ENCODE measurements at places on chromosomes 12 and 14. TPM values are rescaled to one million over a fixed set of nuclear protein-coding genes. Genes with fewer than 3 reads are reported as not detected.

Gene VRK1
- total RNA-seq = 78.1 TPM

Gene RND1
- total RNA-seq = 2.7 TPM

Gene P2RX2
- total RNA-seq = not detected

Gene MYF6
- total RNA-seq = not detected

Gene KRT83
- total RNA-seq = not detected

Gene ANHX
- total RNA-seq = not detected

Gene ANAPC7
- 55.3 TPM for total RNA-seq

Gene SLC39A5
- 0.87 TPM for total RNA-seq

Gene ARG2
- total RNA-seq = 13.6 TPM

Gene EFS
- total RNA-seq = not detected

Gene KLRC2
- 23.4 TPM for total RNA-seq

- no peak for DNase-seq
Observed at GRCh38 chr14:30610787-30611343, 11.3 kb upstream of the SCFD1 start.

- no peak for DNase-seq
Observed at GRCh38 chr12:122087431-122088178, 9.0 kb downstream of the MLXIP start.

DNA sequence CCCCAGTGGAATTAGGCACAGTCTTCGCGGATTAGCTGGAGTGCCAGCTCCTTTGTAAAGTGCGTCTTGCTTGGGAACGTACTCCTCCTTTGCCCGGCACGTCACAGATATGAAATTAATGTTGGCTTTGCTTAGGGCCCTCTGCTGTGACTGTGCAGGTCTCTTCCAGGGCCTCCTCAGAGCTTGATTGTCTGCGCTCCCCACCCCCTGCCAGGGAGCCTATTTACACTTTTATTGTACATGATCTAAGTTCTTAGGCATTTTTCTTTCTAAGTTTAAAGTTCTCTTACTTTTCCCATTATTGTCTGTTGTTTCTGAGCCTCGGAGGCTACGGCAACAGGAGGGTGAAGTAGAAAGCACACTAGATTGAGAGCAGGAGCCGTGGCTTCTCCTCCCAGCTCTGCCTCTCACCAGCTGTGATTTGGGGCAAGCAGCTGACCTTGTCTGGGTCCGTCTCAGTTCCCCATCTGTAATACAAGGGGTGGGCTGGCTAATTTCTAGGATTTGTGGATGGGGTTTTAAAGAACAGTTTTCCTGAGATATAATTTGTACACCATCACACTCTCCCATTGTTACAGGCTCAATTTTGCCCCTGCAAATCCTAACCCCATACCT lies 81.8 kb downstream of the TSPAN9 start:
- DNase-seq = no peak

- DNase-seq = no peak
Observed at GRCh38 chr12:2068653-2069052, 15.9 kb downstream of the CACNA1C start.

GRCh38 chr12:53564278-53564677 lies 57.0 kb upstream of the NPFF start:
- DNase-seq = no peak

- DNase-seq = no peak
Observed at GRCh38 chr14:94593749-94594431, 12.7 kb downstream of the SERPINA5 start.

DNA sequence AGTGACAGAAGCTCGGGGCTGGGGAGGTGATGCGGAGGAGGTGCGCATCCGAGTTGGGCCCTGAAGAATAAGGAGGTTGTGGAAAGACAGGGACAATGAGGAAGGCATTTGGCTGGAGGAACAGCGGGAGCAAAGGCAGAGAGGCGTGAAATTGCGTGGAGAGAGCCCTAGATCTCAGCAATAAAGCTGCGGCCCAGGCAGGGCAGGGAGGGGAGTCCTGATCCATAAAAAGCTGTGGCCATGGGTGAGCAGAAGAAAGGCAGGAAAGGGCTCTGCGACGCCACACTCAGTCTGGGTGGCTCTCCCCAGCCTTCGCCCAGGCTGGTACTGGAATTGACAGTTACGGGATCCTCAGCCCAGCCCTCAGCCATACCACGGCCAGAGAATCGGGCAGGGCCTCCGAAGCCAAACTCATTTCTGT lies 2.2 kb downstream of the FIGNL2 start:
- DNase-seq = no peak

DNA sequence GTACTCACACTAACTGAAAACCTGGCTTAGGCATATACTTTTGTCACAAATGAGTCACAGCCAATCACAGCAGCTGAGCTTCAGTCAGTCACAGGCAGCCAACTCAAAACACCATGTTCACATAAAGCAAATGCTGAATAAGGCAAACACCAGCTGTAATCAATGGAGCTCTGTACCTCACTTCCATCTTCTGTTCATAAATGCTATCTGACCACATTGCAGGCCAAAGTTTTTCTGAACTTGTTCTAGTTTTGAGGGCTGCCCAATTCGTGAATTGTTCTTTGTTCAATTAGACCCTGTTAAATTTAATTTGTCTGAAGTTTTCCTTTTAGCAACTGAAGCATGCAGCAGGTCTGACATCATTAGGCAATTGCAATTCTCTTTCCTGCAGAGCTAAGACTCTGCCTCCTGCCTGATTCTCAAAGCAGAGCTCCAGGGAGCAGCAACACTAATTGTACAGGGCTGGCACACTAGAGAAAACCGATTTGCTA lies 129.9 kb downstream of the WIF1 start:
- no peak for DNase-seq

DNA sequence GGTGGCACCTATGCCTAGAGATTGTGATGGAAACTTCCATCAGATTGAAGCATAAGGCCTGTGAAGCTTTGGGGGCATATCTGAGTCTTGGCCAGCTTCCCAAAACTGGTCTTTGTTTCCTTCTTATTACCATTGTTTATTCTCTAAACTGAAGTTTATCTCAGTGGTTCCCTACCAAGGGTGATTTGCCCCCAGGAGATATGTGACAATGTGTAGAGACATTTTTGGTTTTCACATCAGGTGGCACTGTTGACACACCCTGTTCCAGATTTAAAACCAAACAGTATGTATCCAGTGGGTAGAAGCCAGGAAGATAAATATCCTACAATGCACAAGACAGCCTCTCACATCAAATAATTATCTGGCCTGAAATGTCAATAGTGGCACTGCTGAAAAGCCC lies 22.1 kb downstream of the RASSF9 start:
- no peak for DNase-seq

GRCh38 chr12:71061451-71061850 lies 96.3 kb downstream of the TSPAN8 start:
- DNase-seq = no peak

- no peak for DNase-seq
Observed at GRCh38 chr14:75640876-75641275, 19.8 kb downstream of the ERG28 start.

DNA sequence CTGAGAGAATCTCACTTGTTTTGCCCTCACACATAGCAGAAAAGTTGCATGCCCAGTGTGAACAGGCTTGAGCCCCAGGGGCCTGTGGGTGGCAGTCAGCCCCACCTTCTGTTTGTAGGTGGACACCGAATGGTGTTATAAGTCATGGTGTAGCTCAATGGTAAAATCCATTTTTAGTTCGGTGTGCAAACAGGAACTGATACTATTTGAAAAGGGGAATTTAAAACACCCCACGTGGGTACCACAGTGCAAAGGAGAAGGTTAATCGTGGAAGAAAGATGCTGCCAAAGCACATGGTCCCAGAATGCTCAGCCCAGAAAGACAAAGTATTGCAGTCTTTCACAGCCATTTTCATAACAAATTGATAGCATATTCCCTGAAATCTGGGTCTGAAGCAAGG lies 71.8 kb upstream of the GZMB start:
- no peak for DNase-seq

DNA sequence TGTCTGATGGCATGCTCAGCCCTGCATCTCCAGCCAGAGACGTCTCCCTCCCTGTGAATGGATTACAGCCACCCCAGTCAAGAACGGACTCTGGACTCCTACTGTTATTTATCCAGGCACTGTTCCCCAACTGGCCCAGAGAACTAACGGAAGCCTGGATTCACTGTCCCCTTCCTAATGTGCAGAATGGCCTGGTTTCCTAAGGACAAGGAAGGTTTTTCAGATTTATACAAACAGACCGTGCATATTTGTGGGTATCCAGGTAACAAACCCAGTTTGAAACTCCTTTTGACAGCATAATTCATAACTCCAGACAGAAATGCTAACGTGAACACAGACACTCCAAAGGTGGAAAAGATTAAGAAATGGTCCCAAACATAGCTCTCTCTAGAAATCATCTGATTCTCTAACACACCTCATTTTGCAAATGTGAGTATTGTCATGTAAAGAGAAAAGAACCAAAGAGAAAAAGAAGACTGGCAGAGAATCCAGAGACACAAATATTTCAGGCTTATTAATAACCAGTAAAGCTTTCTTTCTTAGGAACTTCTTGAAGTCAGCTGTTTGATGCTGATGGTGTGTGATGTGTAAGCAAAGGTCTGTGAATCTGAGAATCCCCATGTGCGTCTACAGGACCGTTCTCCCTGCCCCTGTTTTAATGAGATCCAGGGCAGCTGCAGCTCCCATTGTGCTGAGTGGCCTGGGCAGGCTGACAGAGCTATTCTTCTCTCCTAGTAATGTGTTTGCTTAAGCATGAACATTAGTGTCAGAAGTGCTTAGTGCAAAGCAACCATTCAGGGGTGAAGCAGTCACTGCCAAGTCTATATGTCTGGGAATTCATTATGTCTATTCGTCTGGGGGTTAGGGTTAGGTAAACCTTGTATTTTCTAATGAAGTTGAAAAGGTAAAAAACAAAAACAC lies 86.8 kb upstream of the HIF1A start:
- no peak for DNase-seq

GRCh38 chr12:109557200-109557599 lies 16.1 kb downstream of the MMAB start:
- DNase-seq = no peak

DNA sequence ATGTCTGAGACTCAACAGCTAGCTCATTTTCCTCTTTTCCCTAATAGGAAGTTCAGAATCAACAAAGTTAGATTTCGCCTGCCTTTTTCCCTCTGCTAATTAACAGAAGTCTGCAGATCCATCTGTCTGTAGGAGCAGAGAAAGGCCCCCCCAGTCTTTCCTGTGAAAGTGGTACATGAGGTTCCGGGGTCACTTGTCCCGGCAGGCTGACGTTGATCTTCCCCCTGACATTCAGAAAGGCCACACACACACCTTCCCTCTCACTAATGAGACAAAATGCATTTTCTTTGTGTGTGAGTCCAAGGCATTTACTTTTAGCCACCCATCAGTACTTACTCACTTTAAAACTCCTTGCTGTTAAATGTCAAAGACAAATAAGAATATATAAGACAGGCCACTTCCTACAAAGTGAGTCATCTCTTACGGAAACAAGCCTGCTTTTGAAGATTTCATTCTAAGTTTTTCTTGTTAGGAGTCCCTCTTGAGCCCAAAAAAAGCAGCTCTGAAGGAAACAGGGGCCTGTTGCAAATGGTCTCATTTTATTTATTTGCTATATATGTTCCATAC lies 138.7 kb downstream of the TTC7B start:
- no peak for DNase-seq

- no peak for DNase-seq
Observed at GRCh38 chr12:92634202-92634601, 68.6 kb upstream of the PLEKHG7 start.
